A549 treated with Hydrocortisone at 1 μM for 4 hours (cell line): ENCODE measurements at places on chromosomes 1 and 21. TPM values are rescaled to one million over a fixed set of nuclear protein-coding genes. Genes with fewer than 3 reads are reported as not detected.

The NBPF20 gene
- 2.8 to 4.3 TPM (median 2.9 TPM) in 5 replicates for total RNA-seq

The TENT5C gene
- 0.05 to 0.17 TPM (median 0.08 TPM) in 5 replicates for total RNA-seq

The STXBP3 gene
- total RNA-seq, result 16.8 to 26.9 TPM (median 17.9 TPM) in 5 replicates

The HSD3B1 gene
- total RNA-seq, result not detected in 5 replicates

The SPRR2A gene
- total RNA-seq, result not detected in 5 replicates

The EDN2 gene
- total RNA-seq, result 38.5 to 44.9 TPM (median 38.9 TPM) in 5 replicates

The S100A12 gene
- not detected in 5 replicates for total RNA-seq

The PERM1 gene
- 0.10 to 0.18 TPM (median 0.14 TPM) in 5 replicates for total RNA-seq

The KCNE1 gene
- total RNA-seq, result not detected in 5 replicates

The OR2AK2 gene
- not detected in 5 replicates for total RNA-seq

The AGMAT gene
- total RNA-seq, result 6.1 to 7.4 TPM (median 7.3 TPM) in 5 replicates

The CD5L gene
- not detected in 5 replicates for total RNA-seq

The PTAFR gene
- total RNA-seq, result 0.10 to 0.22 TPM (median 0.16 TPM) in 5 replicates

The TACSTD2 gene
- not detected in 5 replicates for total RNA-seq

The FAM167B gene
- 0.16 to 0.70 TPM (median 0.55 TPM) in 5 replicates for total RNA-seq

The HECTD3 gene
- total RNA-seq, result 16.2 to 19.0 TPM (median 17.3 TPM) in 5 replicates

The DYRK3 gene
- 8.4 to 11.7 TPM (median 9.7 TPM) in 5 replicates for total RNA-seq

The OR2L8 gene
- total RNA-seq, result not detected in 5 replicates

The PER3 gene
- total RNA-seq, result 0.70 to 1.2 TPM (median 0.79 TPM) in 5 replicates

The OR14K1 gene
- total RNA-seq, result not detected in 5 replicates

The MYCL gene
- total RNA-seq, result 1.1 to 1.6 TPM (median 1.4 TPM) in 5 replicates

The HSPA6 gene
- 1.4 to 7.1 TPM (median 1.8 TPM) in 5 replicates for total RNA-seq
